ENCODE measurements at places on chromosomes 3 and 15.
A peak's percentile ranks its signal among the peaks of the same experiment; 100 is the strongest.

DNA sequence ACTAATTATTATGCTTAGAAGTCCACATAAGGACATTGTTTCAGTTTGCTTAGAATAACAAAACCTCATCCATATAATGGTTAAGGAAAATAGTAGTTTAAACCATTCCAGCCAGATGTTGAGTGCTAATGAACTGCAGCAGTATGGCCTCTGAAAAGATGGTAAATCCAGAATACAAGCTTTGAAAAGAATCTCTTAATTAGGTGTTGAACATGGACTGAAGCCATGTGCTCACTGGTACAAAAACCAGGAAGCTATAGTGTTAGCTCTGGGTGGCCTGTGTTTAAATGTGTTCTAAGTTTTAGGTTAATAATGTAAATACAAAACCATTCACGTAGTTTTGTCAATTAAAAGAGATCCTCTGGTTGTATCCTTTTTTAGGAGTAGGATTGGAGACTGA, 78.2 kb downstream of the GALK2 start:
- DNase-seq: no peak

GRCh38 chr3:13009132-13009945, 63.9 kb downstream of the IQSEC1 start:
- no peak for DNase-seq

GRCh38 chr3:117628823-117629291, 919.3 kb downstream of the TUSC7 start:
- peak; percentile 81 for DNase-seq

GRCh38 chr15:39880718-39881387, 39.2 kb downstream of the GPR176 start:
- no peak for DNase-seq

- no peak for DNase-seq
These were observed 28.6 kb downstream of the CGGBP1 start for GRCh38 chr3:88030210-88030609.

GRCh38 chr3:148034353-148034752, 625.2 kb downstream of the ZIC1 start:
- no peak for DNase-seq

GRCh38 chr3:172390792-172391191, 57.5 kb downstream of the GHSR start:
- DNase-seq: no peak

GRCh38 chr15:76803049-76803571, 102.0 kb downstream of the SCAPER start:
- DNase-seq: no peak

GRCh38 chr3:139758654-139759291, 81.0 kb upstream of the NMNAT3 start:
- DNase-seq: peak; percentile 89

DNA sequence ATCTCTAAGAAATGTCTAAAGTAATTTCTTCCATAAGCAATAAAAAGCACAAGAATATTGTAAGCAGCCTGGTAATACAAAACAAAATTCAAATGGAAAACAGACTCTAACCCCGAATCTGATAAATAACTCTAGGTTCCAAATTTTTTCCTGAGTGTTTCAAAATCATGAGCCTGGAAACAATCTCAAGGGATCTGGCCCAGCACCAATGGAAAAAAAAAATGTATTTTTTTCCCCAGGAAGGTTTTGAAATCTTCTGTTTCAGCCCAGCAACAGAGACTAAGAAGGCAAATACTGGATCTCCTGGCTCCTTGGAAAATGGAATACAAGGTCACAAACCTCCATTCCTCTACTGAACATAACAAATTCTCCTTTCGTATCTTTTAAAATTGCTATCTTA, 13.0 kb downstream of the TBC1D2B start:
- DNase-seq: peak; percentile 58

- peak; percentile 8 for DNase-seq
These were observed 570.0 kb upstream of the NR2F2 start for GRCh38 chr15:95760508-95760907.

- DNase-seq: peak; percentile 93
These were observed 14.1 kb downstream of the LACTB start for GRCh38 chr15:63135804-63136203.

DNA sequence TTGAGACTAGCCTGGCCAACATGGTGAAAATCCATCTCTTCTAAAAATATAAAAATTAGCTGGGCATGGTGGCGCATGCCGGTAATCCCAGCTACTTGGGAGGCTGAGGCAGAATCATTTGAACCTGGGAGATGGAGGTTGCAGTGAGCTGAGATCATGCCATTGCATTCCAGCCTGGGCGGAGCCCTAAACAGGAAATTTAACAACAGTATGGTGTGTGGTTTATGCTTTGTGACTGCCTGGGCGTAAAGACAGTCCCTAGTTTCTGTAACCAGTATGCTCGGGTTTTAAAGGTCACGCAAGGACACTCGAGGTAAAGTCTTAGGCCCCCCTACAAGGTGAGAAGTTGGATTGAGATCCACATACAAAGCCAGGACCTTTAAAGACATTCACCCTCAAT, 43.3 kb downstream of the USP50 start:
- DNase-seq: no peak

DNA sequence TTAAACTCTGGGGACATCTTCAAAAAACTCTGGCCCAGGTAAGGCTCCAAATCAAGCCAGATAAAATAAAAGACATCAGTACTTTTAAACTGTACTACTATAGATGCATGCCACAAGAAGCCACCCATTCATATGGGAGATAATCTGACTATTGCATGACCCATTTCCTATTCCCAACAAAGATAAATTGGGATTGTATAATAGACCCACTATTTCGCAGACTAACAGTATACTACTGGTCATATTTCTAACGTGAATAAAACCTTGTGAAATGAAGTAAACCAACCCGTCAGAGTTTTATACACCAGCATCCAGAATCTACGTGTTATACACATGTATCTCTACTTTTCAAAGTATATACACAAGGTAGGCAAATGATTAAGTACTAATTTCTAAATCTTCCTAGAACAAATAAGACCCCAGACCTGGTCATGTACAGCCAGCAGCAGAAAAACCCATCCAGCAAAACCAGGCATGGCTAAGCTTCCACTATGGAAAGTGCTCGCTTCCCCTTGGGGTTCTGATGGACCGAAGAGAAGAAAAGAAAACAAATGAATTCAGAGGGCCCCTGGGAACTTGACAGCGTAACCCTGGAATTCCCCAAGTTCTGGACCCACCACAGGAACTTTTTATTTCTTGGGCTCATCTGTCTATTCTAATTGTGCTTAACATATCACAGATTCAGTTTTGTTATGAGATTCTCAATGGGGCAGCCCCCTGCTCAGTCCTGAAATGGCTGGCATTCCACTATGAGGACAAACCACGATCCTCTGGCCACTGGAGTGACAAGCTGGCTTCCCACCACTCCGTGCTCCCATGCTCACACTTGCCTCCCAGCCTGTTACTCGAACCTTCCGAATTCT, 69.1 kb downstream of the MB21D2 start:
- peak; percentile 42 for DNase-seq

- no peak for DNase-seq
These were observed 4.3 kb upstream of the NPTN start for GRCh38 chr15:73637527-73637926.

- DNase-seq: no peak
These were observed 1006.6 kb downstream of the NAALADL2 start for GRCh38 chr3:175865724-175866123.

DNA sequence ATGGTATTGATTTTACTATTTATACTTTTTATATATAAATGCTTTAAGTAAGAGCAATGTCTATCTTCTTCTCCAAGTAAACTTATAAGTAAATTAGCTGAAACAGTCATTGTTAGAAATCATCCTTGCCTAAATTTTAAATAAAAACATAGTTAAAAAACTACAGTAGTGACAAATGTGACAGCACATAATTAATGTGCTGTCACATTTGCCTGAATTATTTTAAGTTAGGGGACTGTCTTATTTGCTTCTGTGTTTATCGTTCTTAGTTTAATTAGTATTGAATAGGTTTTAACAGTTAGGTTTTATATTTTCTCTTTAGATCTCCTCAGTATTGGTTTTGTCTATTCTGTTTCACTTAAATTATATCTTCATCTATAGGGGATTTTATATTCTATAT, 36.1 kb downstream of the SLMAP start:
- DNase-seq: no peak

DNA sequence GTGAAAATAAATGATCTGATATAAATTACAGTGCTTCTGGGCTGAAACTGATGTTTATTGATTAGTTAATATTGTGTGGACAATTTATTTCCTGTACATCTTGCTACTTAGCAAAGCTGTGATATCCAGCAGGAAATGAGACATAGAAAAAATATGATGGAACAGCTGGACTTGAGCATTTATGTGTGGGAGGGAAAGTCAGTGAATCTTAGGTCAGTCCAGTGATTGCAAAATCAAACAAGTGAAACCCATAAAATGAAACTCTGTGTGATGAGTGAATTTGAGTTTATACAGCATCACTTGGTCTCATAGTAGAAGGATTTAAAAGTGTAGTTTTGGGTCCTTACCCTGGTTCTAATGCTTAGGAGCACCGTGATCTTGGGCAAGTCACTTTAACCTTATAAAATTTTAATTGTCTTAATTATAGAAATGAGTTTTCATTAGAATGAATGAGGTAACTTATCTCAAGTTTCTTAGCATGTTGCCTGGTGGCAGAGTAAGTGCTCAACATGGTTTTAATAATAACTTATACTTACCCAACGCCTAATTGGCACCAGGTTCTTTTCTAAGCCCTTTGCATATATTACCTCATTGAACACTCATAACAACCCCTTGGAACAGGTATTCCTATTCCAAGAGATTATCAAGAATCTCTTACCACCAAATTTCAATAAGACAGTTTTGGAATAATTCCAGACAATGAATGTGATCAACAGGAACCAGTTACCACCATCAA, 194.6 kb downstream of the ADAMTSL3 start:
- DNase-seq: peak; percentile 96

DNA sequence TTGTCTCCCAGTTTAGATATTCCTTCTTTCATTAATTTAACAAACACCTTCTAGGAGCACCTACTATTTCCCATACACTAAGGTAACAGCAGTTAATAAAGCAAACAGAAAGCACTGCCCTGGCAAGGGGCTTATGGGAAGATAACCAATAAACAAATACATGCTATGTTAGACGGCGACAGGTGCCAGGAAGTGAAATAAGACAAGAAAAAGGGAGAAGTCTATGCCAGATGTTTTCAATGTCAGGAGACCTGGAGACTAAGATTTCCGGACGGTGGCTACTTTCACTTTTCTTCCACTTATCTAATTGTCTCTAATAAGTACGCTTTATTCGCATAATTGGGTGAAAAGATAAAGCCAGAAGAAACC, 32.5 kb upstream of the ZNF445 start:
- DNase-seq: peak; percentile 25

GRCh38 chr15:95880031-95880570, 450.4 kb upstream of the NR2F2 start:
- no peak for DNase-seq

DNA sequence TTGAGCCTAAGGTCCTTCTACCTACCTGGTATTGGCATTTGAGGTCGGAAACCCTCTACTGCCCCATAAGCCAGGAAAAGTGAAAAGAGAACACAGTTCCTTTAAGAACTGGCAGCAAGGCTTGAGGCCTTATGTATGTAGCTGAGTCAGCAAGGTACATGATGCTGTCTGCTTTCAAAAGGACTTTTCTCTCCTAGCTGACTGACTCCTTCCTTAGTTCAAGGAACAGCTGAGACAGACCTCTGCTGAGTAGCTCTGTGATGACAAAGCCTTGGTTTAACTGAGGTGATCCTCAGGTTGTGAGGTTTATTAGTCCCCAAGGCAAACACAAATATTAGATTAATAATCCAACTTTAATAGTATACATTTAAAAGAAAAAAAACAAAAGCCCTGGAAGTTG, 45.8 kb downstream of the ADPGK start:
- DNase-seq: peak; percentile 54

GRCh38 chr3:125281381-125281780, 68.8 kb upstream of the SLC12A8 start:
- DNase-seq: peak; percentile 29

DNA sequence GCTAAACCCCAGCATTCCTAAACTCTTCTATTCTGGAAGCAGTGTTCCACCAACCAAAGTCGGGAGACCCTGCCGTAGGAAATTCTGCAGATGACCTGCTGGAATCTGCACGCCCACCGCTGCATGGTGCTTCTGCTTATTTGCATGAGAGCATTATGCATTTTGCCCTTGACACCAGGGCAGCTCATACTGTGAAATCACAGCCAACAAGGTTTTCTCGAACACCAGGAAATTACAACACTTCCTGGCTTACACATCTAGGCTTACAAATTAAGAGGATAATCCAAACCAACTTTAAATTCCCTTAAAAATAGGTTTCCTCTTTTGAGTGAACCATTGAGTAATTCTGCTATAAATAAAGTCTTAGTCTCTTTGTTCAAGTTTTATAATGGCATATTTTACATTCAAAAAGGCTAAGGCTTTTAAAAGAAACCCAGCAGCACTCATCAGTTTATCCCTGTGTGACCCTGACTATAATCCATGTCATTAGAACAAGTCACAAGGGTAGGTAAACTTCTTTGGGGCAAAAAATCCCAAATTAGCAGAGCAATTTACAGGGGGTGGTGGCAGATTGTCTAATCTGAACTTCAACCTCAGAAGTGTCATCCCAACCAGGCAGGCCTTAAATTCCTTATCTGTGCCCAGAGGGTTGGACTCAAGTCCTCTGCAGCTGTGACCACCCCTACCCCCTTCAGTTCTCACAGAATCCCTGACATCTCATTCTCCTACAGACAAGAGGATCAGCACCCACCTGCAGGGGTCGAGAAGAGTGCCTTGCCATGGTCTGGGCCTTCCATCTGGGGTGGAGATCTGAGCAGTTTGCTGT, 33.5 kb upstream of the RBP1 start:
- DNase-seq: peak; percentile 58

DNA sequence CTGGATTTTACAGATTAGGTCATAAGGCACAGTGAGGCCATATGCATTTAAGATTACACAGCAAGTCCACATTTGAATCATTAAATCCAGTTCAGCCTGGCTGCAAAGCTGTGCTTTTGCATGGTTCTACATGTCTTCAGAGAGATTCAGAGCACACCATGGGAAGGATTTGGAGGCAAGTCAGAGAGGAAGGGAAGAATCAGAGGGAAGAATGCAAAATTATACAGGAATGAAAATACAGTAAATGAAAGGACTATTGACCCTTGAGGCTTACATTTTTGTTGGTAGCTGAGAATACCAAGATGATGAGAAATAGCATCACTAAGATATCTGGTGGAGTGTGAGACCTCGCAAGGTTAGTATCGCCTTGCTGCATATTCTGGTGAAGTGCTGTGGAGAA, 13.9 kb downstream of the FILIP1L start:
- DNase-seq: peak; percentile 81

DNA sequence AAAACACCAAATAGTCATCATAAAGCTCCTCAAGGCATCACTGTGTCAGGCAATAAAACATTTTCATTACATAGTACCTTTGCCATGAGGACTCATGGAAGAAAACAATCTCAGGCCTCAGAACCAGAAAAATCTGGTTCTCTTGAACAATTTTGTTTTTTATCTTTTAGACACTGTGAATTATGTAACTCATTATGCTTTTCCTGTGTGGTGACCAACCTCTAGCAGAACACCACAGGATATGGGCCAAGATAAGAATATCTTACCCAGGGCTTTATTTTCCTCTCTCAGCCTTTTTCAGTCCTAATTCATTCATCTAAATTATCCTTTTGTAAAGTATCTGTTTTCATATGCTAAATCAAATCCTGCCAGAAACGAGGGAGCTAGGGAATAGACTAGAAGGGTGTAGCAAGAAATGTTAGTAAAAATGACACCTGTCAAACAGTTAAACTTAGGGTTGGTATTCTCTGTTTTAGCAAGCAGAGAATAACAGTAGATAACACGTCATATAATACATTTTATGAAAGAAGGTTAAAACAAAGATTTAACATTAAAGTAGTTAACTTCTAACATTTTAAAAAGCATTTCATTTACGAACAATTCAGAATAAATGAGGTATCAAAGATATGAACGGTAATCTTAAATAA, 111.1 kb downstream of the FBXL22 start:
- DNase-seq: peak; percentile 57
